GM23248 (cell line): ENCODE measurements at places on chromosomes 16 and 17. TPM values are rescaled to one million over a fixed set of nuclear protein-coding genes. Genes with fewer than 3 reads are reported as not detected.

Gene FUS
- total RNA-seq, result 22.5 and 28.3 TPM in 2 replicates

Gene CCDC144A
- total RNA-seq, result 0.51 and 3.5 TPM in 2 replicates

Gene CEP20
- total RNA-seq, result 60.3 and 63.9 TPM in 2 replicates

Gene NOXO1
- not detected in 2 replicates for total RNA-seq

Gene IRX5
- total RNA-seq, result 13.9 and 20.6 TPM in 2 replicates

Gene TP53TG3B
- total RNA-seq, result not detected in 2 replicates

Gene SCGB1C2
- not detected in 2 replicates for total RNA-seq

Gene CD300E
- not detected in 2 replicates for total RNA-seq

Gene SLX1A
- total RNA-seq, result 14.3 and 32.6 TPM in 2 replicates

DNA sequence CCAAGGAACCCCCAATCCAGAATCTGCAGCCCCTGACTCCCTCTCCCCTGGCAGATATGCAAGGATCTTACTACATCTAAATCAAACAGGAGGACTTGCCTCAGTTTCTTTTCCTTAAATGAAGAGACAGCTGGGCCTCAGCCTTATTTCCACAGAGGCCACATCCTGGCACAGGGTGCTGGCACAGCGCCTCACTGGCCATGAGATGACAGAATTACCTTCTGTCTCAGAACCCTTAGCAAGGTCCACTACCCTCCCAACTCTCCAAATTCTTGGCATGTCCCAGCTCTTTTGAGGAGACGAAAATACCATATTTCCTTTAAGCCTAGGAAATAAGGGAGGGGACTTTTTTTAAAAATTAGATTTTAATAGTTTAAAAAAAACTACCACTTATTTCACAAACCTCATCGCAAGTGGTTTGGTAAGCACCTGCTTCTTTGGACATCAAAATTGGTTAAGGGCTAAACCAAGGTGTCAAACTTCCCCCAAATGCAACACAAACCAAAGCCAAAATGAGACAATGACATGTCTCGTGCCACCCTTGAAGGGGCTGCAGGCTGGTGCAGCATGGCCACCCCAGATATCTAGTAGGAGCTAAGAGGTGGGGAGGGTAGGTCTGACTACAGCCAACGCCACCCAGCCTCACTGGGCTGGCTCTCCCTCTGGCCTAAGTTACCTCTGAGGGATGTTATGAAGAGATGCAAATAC is 25.3 kb downstream of the FAM117A start:
- no peak for DNase-seq

GRCh38 chr17:39080421-39081078 is 70.9 kb downstream of the PLXDC1 start:
- peak; percentile 86 for DNase-seq

GRCh38 chr16:52280086-52280485 is 266.9 kb downstream of the TOX3 start:
- DNase-seq, result no peak

- DNase-seq, result no peak
These were observed 451.5 kb downstream of the TOX3 start for GRCh38 chr16:52095471-52095870.

GRCh38 chr17:40415390-40415789 is 2.3 kb downstream of the TOP2A start:
- DNase-seq, result peak; percentile 70

DNA sequence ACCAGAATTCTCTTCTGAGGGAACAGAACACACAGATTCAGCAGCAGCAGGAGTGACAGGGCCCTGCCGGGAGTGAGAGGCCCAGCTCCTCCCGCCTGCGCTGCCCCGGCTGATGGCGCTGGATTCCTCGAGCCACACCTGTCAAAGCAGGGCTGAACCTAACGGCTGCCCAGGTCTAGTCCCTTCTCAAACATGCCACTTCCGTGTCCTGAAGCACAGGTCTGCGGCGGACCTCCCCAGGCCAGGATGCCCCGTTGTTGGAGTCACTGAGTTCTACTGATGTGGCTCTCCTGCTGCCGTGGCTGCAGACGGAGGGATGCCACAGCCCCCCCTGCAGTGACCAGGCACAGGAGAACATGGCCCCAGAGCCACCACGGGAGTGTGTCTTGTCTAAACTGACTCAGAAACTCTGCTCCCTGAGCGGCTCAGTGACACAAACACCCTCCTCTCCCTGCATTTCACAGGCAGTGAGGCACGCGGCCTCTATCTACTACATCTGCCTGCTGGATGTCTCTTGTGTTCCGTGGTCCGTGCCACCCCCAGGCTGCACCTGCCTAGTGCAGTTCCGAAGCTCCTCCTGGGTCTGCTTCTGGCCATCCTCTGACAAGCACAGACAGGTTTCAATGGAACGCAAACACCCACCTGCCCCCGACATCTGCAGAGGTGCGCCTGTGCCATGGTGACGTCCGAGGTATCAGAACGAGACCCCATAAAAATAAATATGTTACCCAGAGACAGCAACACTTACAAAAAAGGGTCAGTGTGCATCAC is 44.7 kb upstream of the DNAH17 start:
- DNase-seq, result no peak

DNA sequence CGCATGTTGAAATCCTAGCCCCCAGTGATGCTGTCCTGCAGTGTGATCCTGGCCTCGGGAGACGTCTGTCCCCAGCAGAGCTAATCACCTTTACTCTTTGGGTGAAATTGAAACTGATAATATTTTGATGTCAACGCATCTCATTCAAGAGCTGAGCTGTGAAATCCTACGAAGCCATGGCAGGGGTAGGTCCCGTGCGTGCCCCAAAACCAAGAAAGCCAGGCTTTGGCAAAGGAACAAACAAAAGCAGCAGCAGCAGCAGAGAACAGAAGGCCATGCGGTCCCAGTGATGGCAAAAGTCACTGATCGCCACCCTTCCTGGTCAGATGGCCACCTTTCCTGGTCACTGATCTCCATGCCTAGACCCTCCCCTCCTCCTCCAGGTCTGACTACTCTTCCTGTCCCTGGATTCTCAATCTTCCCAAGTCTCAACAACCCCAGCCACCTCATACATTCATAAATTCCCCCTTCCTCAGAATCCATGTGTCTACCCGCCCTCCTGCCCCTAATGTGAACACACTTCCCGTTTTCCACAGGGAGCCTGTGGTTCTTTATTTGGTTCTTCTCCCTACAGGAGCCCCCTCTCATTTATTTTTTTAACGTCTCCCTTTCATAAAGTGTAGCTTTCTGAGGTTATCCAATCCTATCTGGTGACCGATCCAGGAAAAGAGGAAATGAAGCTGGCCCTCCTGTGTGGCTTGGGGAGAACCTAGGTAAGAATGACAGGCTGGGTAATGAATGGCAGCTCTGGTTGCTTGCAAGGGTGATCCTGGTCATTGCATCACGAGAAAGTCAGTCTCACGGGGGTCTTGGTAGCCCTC is 50.3 kb downstream of the CPPED1 start:
- no peak for DNase-seq

GRCh38 chr17:6444571-6445335 is 498 bp downstream of the PIMREG start:
- DNase-seq, result peak; percentile 30

DNA sequence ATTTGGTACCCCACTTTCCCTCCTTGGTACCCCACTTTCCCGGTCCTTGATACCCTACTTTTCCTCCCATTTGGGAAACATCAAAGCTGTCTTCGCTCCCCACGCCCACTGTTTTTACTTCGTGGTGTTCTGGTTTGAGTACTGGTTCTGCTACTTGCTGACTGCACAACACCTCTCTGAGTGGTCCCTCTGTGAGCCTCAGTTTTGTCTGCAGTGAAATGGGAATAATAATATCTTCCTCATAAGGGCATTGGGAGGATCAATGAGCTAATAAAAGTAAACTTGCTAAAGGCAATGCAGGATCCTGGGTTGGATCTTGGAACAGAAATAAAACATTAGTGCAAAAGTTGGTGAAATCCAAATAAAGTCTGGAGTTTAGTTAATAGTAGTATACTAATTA is 70.0 kb upstream of the CLEC18A start:
- DNase-seq, result no peak

- DNase-seq, result no peak
These were observed 2.8 kb downstream of the OMG start for GRCh38 chr17:31294231-31294630.

GRCh38 chr16:51045186-51045585 is 105.9 kb downstream of the SALL1 start:
- DNase-seq, result no peak

DNA sequence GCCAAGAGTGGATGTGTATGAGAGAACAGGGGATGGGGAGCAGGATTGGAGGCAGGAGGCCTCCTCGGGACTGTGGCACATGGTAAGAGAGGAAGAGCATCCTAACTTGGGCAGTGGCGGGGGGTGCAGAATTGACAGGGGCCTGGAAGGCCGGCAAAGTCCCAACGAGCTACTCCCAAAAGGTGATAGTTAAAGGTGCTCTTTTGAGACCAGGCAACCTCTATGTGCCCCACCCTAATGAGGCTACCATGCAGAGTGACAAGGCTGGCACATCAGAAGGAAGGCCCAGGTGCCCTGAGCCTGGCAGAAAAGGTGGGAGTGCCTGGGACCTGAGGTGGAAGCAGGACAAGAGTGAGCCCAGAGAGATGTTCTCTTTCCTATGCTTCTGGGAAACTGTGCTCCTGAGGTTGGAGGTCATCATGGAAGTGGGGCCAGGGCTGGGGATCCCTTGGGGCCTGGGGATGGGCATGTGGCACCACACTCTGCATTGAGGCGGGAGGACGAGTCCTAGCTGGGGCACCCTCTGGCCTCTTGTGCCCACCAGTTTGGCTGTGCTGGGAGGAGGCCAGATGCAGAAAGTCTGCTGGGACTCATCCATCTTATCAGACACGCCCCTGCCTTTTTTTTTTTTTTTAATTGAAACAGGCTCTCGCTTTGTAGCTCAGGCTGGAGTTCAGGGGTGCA is 5.9 kb downstream of the RAB11FIP4 start:
- DNase-seq, result no peak

DNA sequence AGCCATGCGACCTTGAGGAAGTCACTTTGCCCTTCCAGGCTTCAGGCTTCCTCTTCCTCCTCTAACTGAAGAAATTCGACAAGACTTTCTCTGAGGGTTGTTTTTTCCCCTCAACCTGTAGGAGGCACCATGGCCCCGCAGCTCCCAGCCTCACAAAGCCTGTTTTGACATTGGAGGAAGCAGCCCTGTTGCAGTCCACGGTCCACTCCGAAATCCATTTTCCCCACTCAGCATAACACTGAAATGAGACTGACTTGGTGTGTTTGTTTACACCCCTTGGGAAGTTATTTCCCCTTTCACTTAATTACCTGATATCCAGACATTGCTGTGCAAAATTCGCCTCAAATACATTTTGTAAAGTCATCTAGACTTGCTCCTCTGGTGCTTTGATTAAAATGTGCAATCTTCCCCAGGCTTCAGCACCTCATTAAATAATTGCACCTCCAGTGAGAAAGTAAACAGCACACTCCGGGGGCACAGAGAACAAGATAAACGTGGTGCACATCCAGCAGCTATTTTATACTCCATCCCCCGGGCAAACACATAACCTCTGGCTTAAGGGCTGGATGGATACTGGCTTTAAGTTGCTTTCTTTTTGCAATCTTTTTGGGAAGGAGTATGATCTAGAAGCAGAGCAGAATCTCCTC is 41.4 kb upstream of the PIRT start:
- peak; percentile 26 for DNase-seq

DNA sequence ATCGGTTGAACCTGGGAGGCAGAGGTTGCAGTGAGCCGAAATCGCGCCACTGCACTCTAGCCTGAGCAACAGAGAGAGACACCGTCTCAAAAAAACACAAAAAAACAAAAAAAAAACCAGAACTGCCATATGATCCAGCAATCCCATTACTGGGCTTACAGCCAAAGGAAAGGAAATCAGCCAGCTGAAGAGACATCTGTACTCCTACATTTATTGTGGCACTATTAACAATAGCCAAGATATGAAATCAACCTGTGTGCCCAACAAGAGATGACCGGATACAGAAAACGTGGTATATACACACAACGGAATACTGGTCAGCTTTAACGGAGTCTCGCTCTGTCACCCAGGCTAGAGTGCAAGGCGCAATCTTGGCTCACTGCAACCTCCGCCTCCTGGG is 14.6 kb downstream of the FANCA start:
- DNase-seq, result no peak

- DNase-seq, result peak; percentile 33
These were observed 150.3 kb downstream of the ASIC2 start for GRCh38 chr17:33142705-33143299.

DNA sequence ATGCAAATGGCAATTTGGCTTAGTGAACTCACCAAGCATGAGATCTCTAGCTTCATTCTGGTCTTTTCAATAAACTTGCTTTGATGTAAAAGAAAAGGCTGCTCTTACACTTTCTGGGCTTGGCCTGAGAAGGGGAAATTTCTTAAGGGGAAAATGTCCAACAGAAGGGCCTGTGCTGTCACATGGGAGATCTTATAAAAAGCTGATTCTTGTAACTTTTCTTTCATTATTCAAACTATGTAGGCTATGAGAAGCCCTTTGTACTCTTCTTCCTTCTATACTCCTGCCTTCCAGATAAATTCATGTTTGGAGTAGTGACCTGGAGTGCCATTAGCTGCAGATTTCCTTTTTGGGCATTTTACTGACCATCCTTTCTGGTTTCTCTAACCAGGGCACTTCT is 16.9 kb downstream of the LIMD2 start:
- no peak for DNase-seq

- DNase-seq, result no peak
These were observed 4.6 kb downstream of the UBTF start for GRCh38 chr17:44214896-44215295.

DNA sequence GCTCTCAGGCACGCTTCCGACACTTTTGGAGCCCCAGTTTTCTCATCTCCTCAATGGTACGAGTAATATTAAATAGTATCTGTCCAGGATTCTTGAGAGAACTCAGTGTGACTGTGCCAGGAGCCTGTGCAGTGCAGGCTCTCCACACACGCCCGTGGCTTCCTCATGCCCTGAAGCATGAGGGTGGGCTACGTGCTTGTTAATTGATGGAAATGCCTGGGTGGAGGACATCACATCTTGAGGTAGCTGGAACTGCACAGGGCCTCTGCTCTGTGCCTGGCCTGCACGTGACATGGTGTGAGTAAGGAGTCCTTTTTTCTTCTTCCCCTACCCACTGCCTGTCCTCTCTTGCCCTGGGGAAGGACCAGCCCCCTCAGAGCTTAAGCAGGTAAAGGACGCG is 43.1 kb upstream of the LHX1 start:
- DNase-seq, result no peak

GRCh38 chr17:12599186-12599920 is 66.3 kb upstream of the MYOCD start:
- DNase-seq, result no peak

- DNase-seq, result no peak
These were observed 11.1 kb downstream of the KRT23 start for GRCh38 chr17:40926341-40926740.

DNA sequence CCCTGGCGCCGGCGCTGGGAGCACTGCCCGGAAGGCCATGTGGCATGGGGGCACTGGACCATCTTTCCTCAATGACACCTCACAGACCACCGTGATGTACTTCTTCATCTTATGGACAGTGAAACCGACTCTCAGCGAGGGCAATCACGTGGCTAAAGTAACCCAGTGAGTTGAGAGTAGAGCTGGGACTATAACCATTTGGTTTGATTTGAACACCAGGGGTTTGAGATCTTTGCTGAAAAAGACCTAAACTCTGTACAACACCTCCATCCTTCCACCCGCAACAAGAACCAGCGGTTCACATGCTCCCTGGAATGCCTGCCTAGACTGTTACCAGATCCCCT is 3.3 kb downstream of the ITGA2B start:
- DNase-seq, result no peak
